ENCODE measurements at places on chromosomes 4 and X. TPM values are rescaled to one million over a fixed set of nuclear protein-coding genes. Genes with fewer than 3 reads are reported as not detected.

FAM184B gene
- total RNA-seq, result not detected

WAS gene
- total RNA-seq, result 177 TPM

DNA sequence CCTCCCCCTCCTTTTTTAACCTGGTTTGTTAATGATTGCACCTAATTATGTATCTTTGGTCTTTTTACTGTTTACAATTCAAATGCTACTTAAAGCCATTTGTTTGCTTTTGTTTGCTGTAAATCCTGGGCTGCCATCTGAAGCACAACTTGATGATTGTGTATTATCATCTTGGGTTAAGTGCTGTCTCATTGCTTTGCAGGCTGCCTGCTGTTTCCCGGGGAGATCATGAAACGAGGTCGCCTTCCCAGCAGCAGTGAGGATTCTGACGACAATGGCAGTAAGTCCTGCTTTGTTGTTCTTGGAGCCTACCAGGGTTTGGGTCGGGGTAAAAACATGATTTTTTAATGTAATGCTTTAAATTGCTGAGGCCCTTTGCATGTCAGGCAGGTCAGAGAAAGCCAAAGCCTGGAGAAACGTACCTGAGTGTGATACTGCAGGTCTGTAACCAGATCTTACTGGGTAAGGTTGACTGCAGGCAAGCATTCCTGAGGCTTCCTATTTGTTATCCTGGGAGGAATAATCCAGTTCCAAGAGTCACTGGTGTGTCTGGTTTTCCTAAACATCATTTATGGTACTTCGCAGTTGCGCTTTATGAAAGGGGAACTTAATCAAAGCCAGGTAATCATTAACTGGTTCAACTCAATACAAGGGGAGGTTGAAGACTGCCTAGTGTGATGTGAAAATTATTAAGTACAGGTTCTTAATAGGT lies 22.2 kb downstream of the JADE1 start:
- peak overlapping the region; percentile 0 for H3K27ac ChIP-seq
- DNase-seq, result no peak
- peaks cover 33% of the 10 kb centered on the region for H3K4me1 ChIP-seq
- H3K27me3 ChIP-seq, result no peaks in the 10 kb centered on the region
- peaks cover 32% of the 10 kb centered on the region for H3K36me3 ChIP-seq

DNA sequence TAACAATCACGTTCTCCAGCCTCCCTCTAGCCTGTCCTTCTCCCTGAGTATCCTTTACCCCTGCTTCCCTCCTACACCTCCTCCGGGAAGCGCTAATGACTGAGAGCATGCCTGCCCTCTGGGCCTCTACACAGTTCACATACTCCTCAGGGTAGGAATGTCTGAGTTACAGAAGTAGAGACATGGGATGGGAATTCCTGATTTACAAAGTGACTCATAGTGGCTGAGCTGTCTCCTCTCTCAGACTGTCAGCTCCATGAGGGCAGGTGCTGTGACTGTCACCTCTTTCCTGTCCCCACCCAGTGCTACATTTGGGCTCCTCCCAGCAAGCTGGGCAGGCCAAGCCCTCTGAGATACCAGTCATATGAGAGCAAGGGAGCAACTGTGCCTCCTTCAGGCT lies 2.6 kb downstream of the LAS1L start:
- H3K36me3 ChIP-seq, result peaks cover 15% of the 10 kb centered on the region
- DNase-seq, result no peak
- peaks cover 18% of the 10 kb centered on the region for H3K4me1 ChIP-seq

PRRG1 gene
- not detected for total RNA-seq

- H3K27ac ChIP-seq, result no peak overlapping the region
- no peaks in the 10 kb centered on the region for H3K36me3 ChIP-seq
- no peaks in the 10 kb centered on the region for H3K27me3 ChIP-seq
- DNase-seq, result no peak
Measured at GRCh38 chrX:132119283-132119682, 8.5 kb downstream of the FRMD7 start.

DNA sequence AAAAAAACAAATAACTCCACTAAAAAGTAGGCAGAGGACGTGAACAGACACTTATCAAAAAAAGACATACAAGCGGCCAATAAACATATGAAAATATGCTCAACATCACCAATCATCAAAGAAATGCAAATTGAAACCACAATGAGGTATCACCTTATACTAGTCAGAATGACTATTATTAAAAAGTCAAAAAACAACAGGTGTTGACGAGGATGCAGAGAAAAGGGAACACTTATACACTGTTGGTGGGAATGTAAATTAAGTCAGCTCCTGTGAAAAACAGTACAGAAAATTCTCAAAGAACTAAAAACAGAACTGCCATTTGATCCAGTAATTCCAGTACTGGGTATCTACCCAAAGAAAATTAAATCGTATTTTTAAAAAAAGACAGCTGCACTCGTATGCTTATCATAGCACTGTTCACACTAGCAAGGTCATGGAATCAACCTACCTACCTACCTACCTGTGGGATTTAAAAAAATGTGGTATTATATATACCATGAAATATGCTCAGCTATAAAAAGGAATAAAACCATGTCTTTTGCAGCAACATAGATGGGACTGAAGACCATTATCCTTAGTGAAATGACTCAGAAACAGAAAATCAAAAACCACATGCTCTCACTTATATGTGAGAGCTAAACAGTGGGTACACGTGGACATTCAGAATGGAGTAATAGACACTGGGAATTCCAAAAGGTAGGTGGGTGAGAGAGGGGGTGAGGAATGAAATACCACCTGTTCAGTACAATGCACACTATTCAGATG lies 24.8 kb upstream of the PTPN13 start:
- H3K27ac ChIP-seq, result no peak overlapping the region
- H3K36me3 ChIP-seq, result no peaks in the 10 kb centered on the region
- no peaks in the 10 kb centered on the region for H3K27me3 ChIP-seq
- DNase-seq, result no peak

APLN gene
- 0.17 TPM for total RNA-seq

DNA sequence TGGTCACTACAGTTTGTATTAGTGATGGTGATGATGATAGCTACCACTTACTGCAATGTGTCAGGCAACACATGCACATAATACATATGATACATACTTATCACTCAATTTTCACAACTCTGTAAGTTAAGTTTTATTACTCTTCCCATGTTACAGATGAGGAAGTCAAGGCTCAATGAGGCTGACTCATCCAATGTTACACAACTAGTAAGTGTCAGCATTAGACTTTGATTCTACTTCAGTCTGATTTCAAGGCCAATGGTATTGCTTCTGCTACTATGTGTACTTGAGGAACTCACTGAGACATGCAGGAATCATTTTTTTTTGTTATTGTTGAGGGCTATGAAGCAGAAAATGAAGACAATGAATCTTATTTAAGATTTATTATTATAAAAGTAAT lies 96.4 kb upstream of the TRPC5OS start:
- no peak overlapping the region for H3K27ac ChIP-seq
- H3K36me3 ChIP-seq, result no peaks in the 10 kb centered on the region
- no peaks in the 10 kb centered on the region for H3K27me3 ChIP-seq
